ENCODE measurements at places on chromosomes 6 and 20. TPM values are rescaled to one million over a fixed set of nuclear protein-coding genes. Genes with fewer than 3 reads are reported as not detected.

The OPN5 gene
- total RNA-seq = not detected

The PSORS1C2 gene
- total RNA-seq = not detected

The SNAI1 gene
- 0.43 TPM for total RNA-seq

The HEY2 gene
- 0.08 TPM for total RNA-seq

The TRIM40 gene
- total RNA-seq = not detected

The PHACTR1 gene
- total RNA-seq = 69.7 TPM

The STX16 gene
- 44.9 TPM for total RNA-seq

The FAM229B gene
- total RNA-seq = 1.7 TPM
